ENCODE measurements at places on chromosomes 3 and 15.

GRCh38 chr15:98713585-98714001, 65.3 kb downstream of the IGF1R start:
- DNase-seq = no peak

DNA sequence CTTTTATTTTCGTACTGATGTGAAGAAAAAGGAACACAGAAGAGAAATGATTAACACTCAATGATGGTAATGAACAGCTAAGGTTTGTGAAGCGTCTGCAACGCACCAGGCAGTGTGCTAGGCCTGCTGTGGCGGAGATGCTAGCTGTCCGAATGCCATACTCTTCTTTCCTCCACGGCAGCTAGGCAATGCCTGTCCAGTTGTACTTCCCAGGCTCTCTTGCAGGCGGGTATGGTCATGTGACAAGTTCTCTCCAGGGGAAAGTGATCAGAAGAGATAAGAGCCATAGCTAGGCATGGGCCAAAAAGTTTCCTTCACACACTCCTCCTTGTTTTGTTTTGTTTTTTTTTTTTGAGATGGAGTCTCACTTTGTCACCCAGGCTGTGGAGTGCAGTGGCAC, 6.7 kb downstream of the TADA3 start:
- no peak for DNase-seq

GRCh38 chr3:42019144-42019952, 57.4 kb upstream of the ULK4 start:
- no peak for DNase-seq

- no peak for DNase-seq
These were observed 128.8 kb upstream of the LMOD3 start for GRCh38 chr3:69251078-69251805.

DNA sequence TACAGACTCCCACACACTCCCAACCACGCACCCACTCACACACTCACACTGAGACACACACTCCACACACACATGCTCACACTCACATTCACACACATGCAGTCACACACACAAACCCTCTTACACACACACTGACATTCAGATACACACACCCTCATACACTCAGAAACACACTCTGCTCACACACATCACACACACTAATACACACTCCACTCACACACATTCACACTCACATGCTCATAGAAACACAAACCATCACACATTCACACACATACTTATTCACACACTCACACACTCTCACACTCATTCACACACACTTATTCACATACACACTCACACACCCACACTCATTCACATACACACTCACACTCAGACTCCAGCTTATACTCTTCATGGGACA, 509.3 kb downstream of the OCA2 start:
- no peak for DNase-seq

Measured in iris pigment epithelial cell (primary cell).